ENCODE measurements at places on chromosomes 1 and 21.

DNA sequence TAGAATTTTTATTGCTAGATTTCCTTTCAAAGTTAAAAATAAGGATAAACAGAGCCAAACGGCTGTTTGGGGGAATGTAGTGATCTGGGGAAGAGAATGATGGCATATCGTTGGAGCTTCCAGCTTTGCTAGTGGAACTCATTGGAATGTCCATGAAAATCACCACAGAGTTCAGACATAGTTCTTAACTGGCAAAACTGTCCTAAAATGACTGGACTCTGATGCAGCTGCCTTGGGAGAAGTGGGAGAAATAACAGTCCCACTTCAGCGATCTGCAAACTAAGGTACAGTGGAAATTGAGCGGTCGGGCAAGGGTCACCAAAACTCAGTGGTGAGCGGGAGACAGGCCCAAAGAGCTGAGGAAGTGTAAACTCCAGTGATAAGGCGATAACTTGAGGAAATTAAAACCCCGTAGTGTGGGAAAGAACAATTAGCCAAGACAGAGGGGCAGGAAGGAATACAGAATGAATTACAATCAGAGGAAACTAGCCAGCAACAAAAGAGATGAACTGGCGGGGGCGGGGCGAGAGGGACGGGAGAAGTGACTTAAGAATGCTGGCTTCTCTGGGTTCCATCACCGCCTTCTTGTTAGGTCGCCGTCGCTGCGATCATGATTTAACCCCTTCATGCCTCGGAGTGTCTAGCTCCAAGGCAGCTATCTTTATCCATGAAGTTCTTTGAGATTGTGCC is 89.8 kb upstream of the ARHGAP29 start:
- no peak for DNase-seq

- peak; percentile 72 for DNase-seq
These were observed 35.2 kb downstream of the TGFB2 start for GRCh38 chr1:218380125-218380977.

DNA sequence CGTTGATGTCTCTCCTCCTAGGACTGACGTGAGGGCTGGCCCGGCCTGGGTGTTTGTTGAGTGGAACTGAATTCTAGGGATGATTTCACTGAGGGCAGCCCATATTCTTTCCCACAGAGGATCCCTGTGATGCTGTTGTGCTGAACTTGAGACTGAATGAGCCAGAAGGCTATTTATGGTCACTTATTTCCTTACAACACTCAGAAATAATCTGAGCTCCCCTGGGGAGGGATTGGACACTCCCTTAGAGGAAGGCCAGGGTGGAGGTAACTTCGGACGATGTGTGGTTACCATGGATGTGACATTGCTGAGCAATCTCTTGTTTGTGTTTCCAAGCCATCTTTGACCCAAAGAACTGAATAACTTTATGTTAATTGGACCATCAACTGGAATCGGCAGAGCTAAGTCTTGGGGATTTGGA is 5.1 kb upstream of the TMCO4 start:
- DNase-seq = no peak

GRCh38 chr1:204623894-204624361 is 61.6 kb downstream of the LRRN2 start:
- peak; percentile 25 for DNase-seq

GRCh38 chr1:5651473-5651872 is 340.8 kb downstream of the NPHP4 start:
- no peak for DNase-seq
